ENCODE measurements at places on chromosomes 2 and 18.

DNA sequence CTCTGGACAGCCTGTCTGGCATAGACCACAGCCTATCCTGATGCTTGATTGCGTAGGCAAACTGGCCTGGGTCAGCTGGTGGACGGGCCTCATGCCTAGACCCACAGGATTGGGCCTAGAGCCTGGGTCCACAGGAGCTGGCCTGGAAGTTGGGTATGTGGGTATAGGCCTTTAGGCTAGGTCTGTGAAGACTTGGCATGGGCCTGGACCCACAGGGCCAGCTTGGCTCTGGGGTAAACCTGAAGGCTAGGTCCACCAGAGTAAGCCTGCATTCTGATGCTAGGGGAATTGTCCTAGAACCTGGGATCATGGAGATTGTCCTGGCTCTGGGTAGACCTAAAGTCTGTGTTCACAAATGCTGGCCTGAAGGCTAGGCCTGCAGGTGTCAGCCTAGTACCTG, 1293.7 kb downstream of the CNTNAP5 start:
- DNase-seq = no peak

- DNase-seq = no peak
These were observed 201.1 kb downstream of the PRKCE start for GRCh38 chr2:45852450-45853150.

DNA sequence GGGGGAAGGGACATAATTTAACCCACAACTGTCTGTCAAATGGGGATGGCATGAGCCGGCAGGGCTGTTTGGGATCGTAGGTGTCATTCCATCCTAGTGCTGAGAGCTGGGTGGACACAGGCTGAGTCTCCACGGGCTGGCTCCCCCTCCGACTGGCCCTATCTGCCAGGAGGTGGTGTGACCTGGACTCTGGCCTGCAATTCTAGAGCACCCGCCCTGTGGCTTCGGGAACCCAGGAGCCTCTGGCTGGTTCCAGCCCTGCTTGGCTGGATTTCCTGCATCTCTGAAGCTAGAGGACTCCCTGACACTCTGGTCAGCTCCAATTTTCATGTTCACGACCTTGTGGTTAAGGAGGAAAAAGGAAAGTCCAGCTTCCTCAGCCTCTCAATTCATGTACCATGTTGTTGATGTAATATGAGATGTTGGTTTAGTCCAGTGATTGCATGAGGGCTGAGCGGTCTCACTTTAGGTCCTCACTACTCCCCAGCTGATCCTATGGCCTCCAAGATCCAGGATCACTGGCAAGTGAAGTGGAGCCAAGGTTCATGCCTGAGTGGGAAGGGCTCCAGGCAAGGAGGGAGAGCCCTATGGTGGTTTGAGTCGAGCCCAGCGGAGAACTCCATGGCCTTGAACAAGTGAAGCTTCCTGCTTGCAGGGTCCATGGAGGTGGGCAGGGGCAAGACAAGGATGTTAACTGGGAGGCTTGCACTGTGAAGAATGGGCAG, 169.1 kb downstream of the NDUFA10 start:
- no peak for DNase-seq

GRCh38 chr2:176105730-176106580, 1.1 kb upstream of the HOXD11 start:
- DNase-seq = no peak

GRCh38 chr2:196853301-196854087, 44.3 kb upstream of the C2orf66 start:
- DNase-seq = no peak

DNA sequence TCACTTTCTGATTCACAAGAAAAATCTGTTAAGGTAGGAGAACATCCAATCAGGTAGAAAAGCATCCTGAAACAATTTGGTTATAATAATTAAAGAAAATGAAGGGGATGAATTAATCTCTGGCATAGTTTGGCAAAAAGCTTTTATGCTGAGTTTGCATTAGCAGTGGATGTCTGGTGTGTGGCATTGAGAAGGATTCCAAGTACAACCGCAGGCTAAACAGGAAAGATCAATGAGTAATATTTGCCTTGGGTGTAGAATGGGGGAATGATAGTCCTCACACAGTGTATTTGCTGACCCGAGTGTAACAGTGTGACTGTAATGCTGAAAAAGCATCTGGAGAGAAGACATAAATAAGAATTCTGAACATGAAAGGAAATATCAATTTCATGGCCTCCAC, 68.3 kb upstream of the SESTD1 start:
- no peak for DNase-seq

DNA sequence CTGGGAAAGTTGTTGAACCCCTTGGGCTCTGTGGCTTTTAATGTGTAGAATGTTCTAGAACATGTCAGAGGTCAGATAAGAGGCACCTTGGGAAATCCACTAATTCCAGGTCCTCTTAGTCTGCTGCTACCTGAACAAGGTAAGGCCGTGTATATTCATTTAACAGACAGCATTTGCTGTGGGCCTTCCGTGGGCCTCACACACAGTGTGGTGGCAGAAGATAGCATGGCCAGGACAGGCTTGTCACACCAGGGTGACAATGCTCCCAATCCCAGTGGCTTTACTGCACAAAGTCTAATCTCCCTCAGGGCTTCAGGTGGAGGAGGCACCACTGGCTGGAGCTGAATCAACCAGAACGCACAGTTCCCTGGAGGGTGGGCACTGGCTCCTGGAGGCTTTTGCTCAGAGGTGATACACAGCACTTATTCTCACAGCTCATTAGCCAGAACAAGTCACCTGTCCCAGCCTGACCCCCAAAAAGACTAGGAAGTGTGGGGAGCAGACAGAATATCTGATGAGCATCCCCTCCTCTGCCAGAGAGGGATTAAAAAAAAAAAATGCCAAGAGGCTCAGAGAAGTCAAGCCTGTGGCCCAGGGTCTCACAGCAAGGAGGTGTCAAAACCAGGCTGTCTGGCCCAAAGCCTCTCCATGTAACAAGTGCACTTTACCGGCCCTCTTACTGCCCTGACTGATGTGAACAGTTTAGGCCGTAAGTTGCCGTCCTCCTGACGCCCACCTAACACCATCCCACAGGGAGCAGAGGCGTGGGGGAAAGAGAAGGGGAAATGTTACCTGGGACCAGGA, 216.9 kb upstream of the RAB6C start:
- no peak for DNase-seq

DNA sequence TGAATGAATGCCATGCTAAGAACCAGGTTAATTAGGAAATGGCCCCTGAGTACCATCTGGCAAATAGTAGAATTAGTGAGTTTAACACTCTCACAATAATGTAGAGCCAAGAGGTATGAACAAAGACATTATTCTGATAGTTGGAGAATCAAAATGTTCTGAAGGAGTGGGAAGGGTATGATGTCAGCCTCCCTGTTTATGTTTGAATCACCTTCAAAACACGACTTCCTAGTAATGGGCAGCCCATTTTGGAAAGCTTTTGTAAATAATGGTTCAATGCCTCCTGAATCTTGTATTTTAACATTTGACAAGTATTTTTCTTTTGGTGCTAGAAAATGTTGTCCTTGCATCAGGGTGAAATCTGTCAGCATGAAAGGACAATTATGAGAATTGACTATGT, 108.3 kb downstream of the DSEL start:
- no peak for DNase-seq

DNA sequence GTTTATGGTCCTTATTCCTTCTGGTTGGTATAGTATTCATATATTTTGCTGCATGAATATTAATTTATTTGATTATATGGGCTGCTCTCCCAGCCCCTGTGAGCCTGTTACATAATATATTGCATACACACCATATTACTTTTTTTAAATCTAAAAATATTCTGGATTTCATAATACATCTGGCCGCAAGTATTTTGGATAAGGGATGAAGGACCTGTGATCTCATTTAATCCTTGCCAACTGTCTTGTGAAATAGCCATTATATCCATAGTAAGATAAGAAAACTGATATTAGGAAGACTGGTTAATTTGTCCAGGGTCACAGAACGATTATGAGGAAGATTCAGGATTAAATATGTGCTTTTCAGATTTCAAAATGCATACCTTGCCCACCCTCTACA, 433.6 kb downstream of the LPIN1 start:
- no peak for DNase-seq

DNA sequence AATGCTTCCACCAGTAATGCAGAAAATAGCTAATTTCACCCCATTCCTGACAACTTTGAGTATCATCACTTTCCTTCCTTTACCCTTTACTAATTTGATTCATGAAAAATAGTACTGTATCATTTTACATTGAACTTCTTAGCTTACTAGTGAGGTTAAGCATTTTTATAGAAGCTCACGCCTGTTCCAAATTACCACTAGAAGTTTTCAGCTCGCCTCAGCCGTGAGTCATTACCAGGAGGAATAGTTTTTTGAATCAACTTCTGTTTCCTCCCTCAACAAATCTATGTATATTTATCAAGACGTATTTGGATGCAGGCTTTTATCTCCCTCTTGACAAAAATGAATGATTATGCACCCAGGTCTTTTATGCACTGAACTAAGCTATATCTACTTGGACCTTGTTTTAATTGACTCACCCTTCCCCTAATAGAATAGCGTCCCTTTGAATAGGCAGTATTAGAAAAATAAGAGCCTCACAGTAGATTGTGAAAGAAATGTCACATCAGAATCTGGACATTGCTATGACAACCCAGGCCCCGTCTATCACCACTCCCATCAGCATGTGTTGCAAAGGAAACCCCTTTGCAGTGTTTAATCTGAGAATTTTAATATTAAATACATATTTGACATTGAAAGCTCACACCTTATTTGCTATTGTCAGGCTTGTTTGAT, 207.4 kb upstream of the NRP2 start:
- no peak for DNase-seq

- DNase-seq = no peak
These were observed 82.9 kb upstream of the TMEFF2 start for GRCh38 chr2:192277494-192278109.

- DNase-seq = no peak
These were observed 101.9 kb downstream of the USP40 start for GRCh38 chr2:233464531-233465240.

- no peak for DNase-seq
These were observed 51.1 kb downstream of the RTN4 start for GRCh38 chr2:54999182-54999581.

GRCh38 chr18:32754508-32755263, 18.1 kb downstream of the KLHL14 start:
- DNase-seq = no peak

GRCh38 chr2:158546412-158547144, 89.8 kb downstream of the PKP4 start:
- no peak for DNase-seq

GRCh38 chr18:37253394-37254235, 312.0 kb downstream of the CELF4 start:
- peak; percentile 8 for DNase-seq

DNA sequence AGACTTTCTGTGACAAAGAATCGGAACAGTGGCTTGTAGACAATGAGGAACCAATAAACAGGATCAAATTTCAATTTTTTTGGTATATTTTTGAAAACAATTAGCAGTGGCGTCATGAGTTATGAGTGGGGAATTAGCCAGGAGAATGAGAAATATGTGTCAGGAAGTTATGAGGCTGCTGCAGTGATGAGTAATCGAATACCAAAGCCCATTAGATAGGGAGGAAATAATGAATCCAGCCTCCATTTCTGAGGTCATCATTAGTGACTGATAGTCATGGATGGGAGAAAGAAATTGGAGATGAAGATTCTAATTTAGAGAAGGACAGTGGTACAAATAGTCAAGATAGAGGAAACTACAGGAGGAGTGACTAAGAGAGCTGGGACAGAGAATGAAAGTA, 673.1 kb upstream of the VRK2 start:
- peak; percentile 65 for DNase-seq

DNA sequence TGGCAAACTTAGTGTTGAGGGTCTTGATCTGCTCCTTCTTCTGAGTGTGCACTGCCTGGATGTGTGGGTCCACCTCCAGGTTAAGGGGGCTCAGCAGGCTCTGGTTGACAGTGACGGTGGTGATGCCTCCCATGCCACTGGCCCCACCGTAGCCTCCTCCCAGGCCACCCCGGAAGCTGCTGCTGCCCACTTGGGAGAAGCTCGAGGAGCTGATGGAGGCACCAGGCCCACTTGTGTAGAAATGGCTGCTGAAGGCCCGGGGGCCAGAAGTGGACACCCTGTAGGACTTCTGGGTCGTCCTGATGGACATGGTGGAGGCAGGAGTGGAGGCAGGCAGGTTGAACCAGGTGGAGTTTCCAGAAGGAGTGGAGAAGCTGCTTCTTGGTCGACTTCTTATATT, 6.4 kb upstream of the DUSP19 start:
- no peak for DNase-seq

- no peak for DNase-seq
These were observed 223.7 kb downstream of the NUP35 start for GRCh38 chr2:183347969-183348368.

- DNase-seq = no peak
These were observed 137.1 kb upstream of the CCDC150 start for GRCh38 chr2:196502386-196502785.

- DNase-seq = no peak
These were observed 24.2 kb downstream of the RAPH1 start for GRCh38 chr2:203510941-203511305.

DNA sequence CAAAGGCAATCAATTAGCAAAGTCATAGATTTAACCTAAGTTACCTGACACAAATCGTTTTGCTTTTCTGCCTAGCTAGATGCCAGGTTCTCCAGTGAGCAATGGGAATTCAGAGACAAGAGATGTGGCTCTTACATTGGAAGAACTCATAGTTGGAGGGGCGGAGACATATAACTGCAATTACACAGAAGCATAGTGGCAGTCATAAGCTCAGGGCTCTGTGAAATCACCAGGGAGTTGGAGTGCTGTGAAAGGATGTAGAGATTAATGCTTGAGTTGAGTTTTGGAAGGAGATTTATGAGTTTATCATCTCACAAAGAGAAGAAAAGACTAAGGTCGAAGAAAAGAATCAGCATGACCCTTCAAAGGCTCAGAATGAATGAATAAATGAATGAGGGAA, 457.2 kb upstream of the TRIB2 start:
- DNase-seq = no peak

GRCh38 chr18:57807336-57808117, 4.4 kb upstream of the ATP8B1 start:
- no peak for DNase-seq

DNA sequence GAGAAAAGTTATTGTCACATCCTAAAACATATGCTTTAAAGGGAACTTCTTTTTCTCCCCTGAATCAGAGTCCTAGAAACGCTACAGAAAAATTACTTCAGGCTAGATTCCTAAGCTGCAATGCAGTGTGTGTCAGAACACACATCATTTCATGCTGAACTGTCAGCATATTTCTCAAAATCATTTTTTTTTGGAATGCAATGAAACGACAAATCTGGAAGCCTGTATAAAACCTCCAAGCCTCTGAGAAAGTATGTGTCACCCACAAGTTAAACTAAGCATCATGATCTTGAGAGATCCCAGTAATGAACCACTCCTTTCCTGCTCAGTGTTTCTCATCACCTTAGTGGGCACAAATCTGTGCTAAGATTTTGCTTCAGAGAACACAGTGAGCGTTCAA, 276.2 kb downstream of the ZNF521 start:
- DNase-seq = no peak

GRCh38 chr2:151845481-151845880, 17.3 kb upstream of the ARL5A start:
- no peak for DNase-seq

DNA sequence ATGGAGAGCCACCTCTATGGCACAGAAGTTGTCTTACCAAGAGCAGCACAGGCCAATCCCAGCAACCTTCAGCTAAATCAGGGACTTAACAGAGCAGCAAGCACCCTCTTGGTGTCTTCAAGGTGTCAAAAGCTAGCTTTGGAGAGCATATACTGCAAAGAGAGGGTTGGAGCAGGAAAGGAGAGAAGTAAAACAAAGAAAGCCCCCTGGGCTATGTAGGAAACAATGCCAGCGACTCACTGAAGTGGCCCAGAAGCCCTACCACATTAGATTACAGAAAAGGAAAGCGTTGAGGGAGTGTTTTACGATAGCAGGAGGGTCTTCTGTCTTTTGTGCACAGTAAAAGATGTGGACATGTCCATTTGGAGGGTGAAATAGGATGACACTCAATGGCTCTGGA, 233.4 kb downstream of the MREG start:
- DNase-seq = no peak

Data from SW 1271 (cell line).